ENCODE measurements at places on chromosomes 13 and 19.

DNA sequence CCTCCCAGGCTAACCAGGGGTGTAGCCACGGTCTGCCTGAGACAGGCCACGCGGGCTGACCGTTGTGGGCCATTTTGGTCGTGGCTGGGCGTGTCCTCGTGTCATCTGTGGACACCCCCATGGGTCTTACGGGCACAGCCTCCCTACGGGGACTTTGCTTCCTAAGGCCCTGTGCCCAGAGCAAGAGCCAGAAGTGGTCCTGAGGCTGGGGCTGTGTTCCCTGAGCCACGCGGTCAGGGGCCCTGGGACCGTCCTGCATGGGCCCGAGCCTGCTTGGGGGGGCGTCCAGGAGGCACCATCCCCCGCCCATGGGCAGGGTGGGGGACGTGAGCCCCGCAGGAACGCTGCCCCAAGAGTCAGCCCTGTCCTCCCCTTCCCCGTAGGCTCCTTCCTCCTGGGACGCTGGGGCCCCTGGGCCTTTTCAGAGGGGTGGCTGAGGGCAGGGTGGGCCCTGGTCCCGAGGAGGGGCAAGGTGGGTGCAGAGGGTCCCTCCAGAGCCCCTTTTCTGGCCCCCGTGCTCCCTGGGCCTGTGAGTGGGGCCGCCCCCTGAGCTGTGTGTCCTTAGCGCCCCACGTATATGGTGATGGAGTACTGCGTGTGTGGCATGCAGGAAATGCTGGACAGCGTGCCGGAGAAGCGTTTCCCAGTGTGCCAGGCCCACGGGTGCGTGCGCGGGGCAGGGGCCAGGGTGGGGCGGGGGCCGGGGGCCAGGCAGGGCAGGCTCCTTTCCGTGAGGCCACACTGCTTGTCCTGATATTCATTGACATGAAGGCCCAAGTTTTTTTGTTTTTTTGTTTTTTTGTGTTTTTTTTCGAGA, 13.4 kb downstream of the STK11 start:
- no peak for DNase-seq

DNA sequence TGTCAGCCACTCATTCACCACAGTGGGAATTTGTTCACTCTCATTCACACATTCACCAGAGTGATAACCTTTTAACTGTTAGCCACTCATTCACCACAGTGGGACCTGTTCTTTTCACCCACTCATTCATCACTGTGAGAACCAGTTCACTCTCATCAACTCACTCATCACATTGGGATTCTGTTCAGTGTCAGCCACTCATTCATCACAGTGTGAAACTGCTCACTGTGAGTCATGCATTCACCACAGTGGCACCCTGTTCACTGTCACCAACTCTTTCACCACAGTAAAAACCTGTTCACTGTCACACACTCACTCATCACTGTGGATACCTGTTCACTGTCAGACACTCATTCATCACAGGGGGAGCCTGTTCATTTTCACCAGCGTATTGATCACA, 43.5 kb upstream of the ZNF85 start:
- DNase-seq = no peak

- no peak for DNase-seq
Measured at GRCh38 chr19:11633223-11633622, 35.9 kb downstream of the ZNF627 start.

DNA sequence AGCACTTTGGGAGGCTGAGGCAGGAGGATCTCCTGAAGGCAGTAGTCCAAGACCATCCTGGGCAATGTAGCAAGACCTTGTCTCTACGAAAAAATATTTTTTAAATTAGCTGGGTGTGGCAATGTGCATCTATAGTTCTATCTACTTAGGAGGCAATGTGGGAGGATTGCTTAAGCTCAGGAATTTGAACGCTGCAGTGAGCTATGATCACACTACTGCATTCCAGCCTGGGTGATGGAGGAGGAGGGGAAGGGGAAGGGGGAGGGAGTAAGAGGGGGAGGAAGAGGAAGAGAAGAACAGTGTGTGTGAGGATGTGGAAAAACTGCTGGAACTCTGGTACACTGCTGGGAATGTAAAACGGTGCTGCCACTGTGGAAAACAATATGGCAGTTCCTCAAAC, 9.2 kb upstream of the CLIP3 start:
- DNase-seq = no peak

DNA sequence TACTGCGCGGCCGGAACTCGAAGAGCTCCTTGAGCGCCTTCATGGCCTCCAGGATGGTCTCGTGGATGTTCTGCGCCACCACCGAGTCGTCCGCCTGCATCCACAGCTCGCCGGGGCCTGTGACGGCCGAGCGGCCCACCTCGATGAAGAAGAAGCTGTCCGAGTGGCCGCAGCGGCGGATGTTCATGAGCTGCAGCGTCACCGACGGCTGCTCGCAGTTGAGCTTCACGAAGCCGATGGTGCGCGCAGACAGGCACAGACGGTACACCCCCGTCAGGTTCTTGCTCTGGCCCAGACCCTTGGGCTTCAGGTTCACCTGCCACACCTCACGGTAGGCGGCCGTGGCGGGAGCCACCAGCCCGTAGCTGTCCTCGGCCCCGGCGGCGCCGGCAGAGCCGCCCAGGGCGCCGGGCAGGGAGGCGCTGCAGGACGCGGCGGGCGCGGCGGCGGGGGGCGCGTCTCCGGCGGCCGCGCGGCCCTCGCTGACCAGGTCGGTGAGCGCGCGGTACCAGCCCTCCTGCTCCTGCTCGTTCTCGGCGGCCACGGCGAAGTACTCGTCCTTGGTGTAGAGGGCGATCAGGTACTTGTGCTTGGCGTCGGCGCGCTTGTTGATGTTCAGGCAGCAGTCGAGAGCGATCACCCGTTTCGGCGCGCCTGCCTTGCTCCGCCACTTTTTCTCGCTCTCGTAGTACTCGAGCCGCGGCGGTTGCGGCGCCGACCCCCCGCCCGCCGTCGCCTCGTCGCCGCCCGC, 1.1 kb downstream of the IRS2 start:
- DNase-seq = peak; percentile 56

DNA sequence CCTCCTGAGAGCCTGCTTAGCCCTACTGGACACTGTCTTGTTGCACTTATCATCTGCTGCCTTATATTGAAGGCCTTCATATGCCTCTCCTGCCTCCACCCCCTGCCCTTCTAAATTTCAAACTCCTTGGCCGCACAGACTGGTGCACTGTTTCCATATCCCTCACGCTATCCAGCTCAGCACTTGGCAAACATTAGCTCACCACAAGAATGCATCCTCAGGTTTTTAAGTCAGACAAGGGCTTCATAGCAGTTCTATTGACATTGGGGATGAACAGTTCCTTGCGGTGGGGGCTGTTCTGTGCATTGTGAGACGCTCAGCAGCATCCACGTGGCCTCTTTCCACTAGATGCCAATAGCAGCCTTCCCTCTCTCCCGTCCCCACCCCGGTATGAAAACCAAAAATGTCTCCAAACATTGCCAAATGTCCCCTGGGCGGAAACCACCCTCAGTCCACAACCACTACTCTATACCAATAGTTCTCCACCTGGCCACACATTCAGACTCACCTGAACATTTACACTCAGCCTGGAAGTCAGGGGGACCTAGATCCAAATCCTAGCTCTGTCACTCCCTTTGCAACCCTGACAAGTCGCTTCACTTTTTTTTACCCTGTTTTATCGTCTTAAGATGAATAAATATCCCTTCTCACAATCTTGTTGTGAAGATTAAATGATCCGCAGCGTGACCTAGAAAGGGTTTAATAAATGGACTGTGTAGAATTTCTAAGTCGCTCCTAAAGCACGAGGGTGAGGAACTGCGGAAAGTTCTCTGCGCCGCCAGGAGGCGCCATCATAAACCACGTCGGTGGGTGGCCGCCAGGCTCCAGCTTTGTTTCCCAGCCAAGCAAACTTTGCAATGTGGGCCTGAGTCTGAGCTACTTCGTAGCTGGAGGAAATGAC, 3.6 kb upstream of the CEACAM3 start:
- DNase-seq = peak; percentile 66

- no peak for DNase-seq
Measured at GRCh38 chr13:39527961-39528660, 74.9 kb downstream of the LHFPL6 start.

- DNase-seq = peak; percentile 66
Measured at GRCh38 chr19:52536448-52536800, 9.0 kb downstream of the ZNF808 start.
